ENCODE measurements at places on chromosomes 1 and 21. TPM values are rescaled to one million over a fixed set of nuclear protein-coding genes. Genes with fewer than 3 reads are reported as not detected.

Gene F3
- total RNA-seq: 115 TPM

Gene LCE2A
- not detected for total RNA-seq

Gene DMRTA2
- total RNA-seq: 0.16 TPM

Gene BCAR3
- 42.7 TPM for total RNA-seq

Gene FAM163A
- total RNA-seq: not detected

Gene RNU1-2
- under 0.01 TPM for total RNA-seq

Gene CD1C
- total RNA-seq: 0.66 TPM

Gene AK5
- total RNA-seq: 111 TPM

Gene FCRL1
- total RNA-seq: not detected

Gene UBL4B
- total RNA-seq: 1.6 TPM

Gene IFFO2
- 5.8 TPM for total RNA-seq

DNA sequence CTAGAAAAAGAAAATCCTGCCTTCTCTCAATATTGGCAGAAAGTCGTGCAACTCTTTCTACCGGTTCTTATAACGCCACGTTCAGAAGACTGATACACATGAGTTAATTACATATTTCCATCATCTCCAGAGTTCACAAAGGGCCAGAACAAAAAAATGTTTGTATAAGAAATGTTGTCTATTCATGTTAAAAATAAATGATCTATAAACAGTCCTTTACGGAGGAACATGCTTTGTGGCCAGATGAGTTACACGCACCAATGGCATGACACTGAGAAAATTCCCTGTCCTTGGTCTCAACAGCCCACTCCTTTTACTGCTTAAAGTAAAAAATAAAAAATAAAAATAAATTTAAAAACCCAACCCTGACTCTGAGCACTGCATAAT lies 29.5 kb downstream of the C2CD2 start:
- no peak for DNase-seq

DNA sequence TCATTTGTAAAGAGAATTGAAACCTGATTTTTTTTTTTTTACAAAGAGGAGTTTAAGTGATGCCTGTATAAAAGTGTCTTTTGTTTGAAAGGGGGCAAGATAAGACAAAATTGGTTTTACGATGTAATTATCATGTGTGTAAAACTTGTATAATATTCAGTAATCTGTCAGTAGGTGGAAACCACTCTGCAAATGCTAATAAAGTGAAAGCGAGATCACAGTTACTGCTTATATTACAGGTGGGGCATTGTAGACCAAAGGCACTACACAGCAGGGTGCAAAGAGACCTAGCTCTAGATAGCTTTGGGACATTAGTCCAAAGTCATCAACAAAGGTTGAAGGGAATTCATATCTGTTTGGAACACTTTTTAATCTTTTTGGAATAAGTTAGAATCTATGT lies 174.2 kb downstream of the LHX8 start:
- DNase-seq: no peak

- no peak for DNase-seq
These were observed 8.5 kb downstream of the FTCD start for GRCh38 chr21:46146856-46147255.

GRCh38 chr1:6832531-6833188 lies 47.4 kb downstream of the CAMTA1 start:
- no peak for DNase-seq

DNA sequence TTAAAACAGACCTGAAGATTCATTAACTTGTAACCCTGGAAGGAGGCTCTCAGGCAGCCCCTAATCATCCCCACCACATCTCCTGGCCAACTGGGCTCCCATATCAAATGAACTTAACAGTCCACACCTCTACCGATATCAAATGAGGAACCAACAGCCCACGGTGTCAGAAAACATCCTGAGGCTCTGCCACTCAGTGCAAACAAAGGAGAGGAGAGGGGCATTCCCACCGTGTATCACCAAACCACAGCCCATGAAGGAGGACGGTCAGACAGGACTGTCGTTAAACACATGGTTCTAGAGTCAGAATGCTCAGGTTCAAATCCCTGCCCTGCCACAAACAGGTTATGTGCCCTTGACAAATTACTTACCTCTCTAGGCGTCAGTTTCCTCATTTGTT lies 52.5 kb downstream of the ERI3 start:
- no peak for DNase-seq

DNA sequence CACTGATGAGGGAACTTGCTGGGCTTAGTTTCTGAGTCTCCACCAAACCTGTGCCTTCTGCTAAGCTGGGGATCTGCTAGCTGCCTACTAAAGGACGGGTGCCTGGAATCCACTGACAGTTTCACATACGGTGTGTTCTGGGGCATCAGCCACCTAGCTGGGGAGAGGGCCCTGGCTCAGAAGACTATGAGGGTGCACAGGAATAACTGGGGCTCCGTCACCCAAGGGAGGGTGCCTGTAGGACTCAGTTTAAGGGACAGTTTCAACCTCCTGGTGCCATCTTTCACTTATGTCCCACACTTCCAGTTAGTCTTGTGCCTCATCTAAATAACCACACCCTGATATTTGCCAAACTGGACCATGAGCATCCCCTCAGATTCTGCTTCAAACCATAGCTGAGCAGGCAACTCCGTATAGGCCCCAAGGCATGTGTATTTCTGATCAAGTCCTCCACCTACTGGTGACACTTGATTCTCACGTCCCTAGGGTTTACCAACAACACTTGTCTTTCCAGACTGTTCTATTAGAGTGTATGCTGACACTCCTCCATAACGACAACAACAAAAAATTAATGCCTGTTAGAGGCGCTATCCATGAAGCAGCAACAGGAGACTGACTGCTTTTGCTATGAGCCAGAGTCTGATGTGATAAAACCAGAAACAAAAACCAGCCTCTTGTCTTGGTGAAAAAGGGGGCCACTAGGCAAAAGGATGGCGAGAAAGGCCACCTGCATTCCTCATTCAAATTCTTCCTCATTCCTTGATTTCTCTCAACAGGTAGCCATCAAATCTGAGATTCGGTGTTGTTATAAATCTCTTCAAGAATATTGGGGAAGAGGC lies 55.0 kb upstream of the PAXBP1 start:
- DNase-seq: no peak

- DNase-seq: no peak
These were observed 33.2 kb downstream of the STUM start for GRCh38 chr1:226581650-226582330.

- peak; percentile 57 for DNase-seq
These were observed 662 bp downstream of the SCAF4 start for GRCh38 chr21:31731056-31731856.

DNA sequence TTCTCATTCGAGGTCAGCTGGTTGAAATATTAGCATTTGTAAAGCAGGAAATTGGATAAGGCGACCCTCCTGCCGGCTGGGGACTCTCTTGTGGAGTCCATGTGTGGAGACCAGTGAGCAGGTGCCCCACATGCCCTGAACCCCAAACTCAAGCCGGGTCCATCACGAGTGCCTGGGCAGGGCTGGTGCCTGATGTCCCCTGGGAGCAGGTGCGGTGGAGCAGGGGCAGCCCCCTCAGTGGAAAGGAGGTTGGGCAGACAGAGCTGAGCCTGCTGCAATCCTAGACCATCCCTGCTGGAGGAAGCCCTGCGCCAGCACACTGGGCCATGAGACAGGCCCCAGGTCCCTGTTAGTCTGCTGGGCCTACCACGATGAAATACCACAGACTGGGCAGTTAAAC lies 395.6 kb downstream of the NPHP4 start:
- DNase-seq: no peak

- DNase-seq: no peak
These were observed 45.5 kb downstream of the MRPL37 start for GRCh38 chr1:54245501-54245900.

DNA sequence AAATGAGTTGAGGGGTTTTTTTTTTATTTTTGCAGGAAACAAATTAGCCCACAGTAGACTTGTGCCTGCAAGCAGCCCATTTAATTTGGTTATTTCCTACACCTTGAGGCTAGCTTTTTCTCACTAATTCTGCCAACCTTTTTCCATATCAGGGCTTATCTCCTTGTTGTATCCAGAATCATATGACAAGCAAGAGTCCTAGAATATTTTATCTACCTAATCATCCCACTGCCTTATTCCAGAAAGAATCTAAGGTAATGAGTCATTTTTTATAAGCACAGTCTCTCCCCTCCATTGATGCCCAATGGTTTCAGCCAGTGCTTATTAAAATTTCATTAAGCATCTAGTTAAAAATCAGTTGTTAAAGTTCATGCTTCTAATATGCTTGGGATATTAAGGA lies 324.1 kb downstream of the BARHL2 start:
- DNase-seq: no peak

DNA sequence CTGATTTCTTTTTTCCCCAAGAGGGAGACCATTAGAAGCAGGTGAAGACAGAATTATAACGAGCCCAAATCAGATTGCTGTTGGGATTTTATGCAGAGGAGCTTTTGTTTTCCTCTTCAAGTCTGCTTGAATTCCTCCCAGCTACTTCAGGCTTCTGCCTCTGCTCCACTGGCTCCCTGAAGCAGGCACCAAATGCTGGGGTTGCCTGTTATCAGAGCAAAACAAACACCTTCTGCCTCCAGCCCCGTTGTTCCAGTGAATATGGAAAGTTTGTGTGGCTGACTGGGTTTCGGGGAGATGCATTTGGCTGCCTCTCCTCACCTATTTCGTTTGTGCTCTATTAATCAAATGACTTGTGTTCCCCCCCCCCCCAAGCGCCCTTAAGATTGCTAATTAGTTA lies 209.2 kb downstream of the URB2 start:
- DNase-seq: no peak

DNA sequence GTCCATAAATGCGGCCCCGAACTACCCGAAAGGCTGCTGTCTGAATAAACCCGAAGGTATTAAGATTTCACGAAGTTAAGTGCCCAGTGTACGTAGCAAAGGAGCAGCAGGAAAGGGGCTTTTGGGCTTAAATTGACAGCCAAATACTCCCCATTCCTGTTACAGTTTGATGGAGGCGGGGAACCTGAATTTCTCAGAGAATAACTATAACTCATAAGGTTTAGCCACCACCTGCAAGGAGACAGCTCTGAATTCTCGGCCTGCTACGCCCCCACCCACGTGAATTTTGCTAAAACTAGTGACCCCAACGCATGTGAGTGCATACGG lies 5.2 kb downstream of the GFI1 start:
- DNase-seq: no peak

- no peak for DNase-seq
These were observed 24.7 kb downstream of the SSBP3 start for GRCh38 chr1:54381524-54381923.

GRCh38 chr1:225448146-225448805 lies 20.4 kb upstream of the LBR start:
- DNase-seq: no peak

DNA sequence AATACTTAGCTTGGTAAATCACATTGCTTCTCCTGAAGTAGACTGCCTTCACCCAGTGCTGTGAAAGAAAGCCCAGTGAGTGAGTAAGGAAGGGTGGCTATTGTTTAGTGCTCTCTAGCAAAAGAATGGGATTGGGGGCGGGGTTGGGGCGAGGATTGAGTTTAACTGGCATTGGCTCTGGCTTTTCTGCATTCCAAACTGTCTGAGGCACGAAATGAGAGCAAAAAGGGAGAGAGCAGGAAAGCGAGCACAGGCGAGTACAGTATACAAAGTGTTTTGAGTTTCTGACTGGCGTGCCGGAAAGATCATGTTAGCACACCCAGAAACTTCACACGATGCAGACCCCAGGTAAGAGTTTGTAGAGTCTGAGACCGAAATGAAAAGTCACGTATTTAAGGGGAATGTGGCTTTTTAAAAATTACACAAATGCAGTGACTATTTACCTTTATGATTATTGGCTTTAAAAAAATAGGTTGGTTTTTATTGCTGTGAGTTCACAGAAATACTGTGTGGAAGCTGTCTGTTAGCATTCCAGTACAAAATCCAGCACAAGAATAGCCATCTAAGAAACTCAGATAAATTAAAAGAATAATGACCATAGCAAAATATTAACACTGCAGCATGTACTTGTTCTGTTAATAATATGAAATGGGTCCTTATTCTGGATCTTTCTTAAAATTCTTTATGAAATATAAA lies 155.4 kb downstream of the CLEC20A start:
- DNase-seq: peak; percentile 73

- no peak for DNase-seq
These were observed 5.2 kb upstream of the PIK3C2B start for GRCh38 chr1:204499511-204500468.

- DNase-seq: no peak
These were observed 174.8 kb upstream of the SYT6 start for GRCh38 chr1:114328361-114328904.

- no peak for DNase-seq
These were observed 1.2 kb downstream of the RSRP1 start for GRCh38 chr1:25245809-25246599.

- no peak for DNase-seq
These were observed 191.7 kb upstream of the ESRRG start for GRCh38 chr1:216914974-216915373.

GRCh38 chr21:41482301-41482700 lies 25.7 kb downstream of the TMPRSS2 start:
- DNase-seq: no peak

DNA sequence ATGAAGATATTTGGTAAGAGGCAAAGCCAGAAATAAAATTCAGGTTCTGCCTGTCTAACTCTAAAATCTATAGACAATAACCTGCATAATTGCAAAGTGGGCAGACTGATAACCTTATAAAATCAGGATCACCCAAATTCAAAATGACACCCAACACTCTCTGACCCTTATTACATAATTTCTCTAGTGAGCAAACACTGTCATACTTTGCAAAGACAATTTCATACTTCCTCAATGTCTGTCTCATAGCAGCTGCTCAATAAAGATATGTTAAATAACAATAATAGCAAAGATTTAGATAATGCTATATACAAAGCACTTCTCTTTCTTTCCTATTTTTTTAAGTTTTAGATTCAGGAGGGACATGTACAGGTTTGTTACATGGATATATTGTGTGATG lies 118.5 kb downstream of the UCHL5 start:
- no peak for DNase-seq

GRCh38 chr1:5430136-5430535 lies 562.1 kb downstream of the NPHP4 start:
- no peak for DNase-seq

DNA sequence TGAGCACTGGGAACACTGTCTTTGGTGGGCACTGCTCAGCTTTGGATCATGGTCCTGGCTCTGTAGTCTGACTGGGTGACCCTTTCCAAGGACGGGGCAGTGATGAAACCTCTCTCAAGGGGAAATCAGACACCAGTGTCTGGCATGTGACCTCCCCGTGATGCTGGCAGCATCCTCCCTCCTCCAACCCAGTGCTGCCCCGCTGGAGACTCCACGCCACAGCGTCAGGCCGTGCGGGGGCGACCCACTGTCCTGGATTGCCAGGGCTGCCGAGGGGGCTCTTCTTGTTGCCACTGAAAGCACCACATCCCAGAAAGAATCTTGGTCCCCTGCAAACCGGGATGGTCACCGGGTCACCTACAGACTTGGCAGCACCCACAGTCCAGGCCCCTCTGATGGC lies 146.4 kb upstream of the ARHGEF16 start:
- DNase-seq: no peak

All from breast epithelium (tissue), 4 donors.